NCI-H2171 (cell line): ENCODE measurements at places on chromosomes 11 and 22.

DNA sequence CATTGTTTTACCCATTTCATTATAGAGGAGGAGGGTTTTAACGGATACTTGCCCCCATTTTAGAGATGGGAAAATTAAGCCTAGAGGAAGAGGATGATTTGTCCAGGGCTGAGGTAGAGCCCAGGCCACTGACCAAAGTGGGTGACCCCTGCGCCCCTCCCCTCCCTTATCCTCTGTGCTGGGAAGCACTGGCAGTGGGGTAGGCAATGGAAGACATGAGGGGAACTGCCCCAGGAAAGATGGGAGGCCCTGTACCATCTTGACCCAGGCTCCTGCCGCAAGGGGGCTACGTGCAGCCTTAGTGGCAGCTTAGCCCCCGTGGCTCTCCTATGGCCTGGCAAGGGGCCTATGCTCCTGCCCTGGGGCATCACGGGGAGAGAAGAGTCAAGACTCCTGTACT lies 76.4 kb upstream of the MYOD1 start:
- no peak for DNase-seq

- DNase-seq, result no peak
Observed at GRCh38 chr22:46417769-46418168, 82.3 kb downstream of the TRMU start.

DNA sequence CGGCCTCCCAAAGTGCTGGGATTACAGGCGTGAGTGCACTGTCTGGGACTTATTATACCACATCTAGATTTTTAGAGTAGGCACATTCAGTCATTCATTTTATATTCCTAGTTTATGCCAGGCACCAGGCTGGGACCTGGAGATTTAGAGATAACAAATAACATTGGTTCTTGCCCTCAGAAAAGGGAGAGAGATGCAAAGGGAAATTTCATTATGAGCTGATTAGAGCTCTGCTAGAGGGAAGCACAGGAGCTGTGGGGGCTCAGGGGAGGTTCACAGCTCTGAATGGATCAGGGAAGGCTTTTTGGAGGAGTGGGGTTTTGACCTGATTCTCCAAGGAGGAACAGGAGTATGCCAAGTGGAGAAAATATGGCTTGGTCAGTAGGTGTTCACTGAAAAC lies 32.3 kb downstream of the MEI1 start:
- DNase-seq, result no peak

GRCh38 chr11:13053255-13053917 lies 44.3 kb downstream of the RASSF10 start:
- no peak for DNase-seq

GRCh38 chr11:123531325-123531724 lies 101.3 kb downstream of the GRAMD1B start:
- DNase-seq, result no peak

DNA sequence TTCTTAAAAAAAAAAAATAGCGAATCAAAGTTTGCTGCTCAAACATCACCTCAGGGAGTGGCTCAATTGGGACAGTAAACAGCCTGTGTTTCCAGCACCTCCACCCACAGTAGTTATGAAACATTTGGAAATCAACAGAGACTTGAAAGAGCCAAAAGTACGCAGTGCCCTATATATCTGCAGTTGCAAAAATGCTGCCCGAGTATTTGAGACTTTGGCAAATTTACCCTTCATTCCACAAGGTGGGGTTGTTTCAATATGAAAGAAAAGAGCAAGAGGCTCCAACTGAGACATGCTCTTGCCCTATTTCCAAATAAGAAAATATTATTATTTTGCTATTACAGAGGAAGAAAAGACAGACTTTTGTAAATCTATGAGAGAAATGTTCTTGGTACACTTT lies 851.1 kb upstream of the RAG2 start:
- DNase-seq, result peak; percentile 6

DNA sequence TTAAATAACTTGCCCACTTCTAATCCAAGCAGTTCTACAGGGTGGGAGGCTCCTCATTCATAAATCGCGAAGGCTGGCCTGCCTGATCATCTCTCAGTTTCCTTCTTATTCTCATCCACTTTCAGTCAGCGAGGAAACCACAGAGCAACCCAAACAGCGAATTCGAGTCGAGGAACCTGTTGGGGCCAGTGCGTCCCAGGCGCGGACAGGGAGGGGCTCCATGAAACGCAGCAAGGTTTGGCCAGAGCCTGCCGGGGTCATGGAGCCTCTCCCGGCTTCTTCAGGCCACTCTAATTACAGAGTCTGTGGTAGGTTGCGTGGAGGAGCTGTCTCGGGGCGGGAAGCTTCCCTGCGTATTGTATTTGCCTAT lies 741 bp upstream of the NAV2 start:
- DNase-seq, result no peak

- peak; percentile 62 for DNase-seq
Observed at GRCh38 chr11:59106363-59107336, at the start of gene FAM111B. TSS of gene FAM111B (plus strand) at chr11:59107237. CDS start at chr11:59109626, 2,389 bp downstream.

DNA sequence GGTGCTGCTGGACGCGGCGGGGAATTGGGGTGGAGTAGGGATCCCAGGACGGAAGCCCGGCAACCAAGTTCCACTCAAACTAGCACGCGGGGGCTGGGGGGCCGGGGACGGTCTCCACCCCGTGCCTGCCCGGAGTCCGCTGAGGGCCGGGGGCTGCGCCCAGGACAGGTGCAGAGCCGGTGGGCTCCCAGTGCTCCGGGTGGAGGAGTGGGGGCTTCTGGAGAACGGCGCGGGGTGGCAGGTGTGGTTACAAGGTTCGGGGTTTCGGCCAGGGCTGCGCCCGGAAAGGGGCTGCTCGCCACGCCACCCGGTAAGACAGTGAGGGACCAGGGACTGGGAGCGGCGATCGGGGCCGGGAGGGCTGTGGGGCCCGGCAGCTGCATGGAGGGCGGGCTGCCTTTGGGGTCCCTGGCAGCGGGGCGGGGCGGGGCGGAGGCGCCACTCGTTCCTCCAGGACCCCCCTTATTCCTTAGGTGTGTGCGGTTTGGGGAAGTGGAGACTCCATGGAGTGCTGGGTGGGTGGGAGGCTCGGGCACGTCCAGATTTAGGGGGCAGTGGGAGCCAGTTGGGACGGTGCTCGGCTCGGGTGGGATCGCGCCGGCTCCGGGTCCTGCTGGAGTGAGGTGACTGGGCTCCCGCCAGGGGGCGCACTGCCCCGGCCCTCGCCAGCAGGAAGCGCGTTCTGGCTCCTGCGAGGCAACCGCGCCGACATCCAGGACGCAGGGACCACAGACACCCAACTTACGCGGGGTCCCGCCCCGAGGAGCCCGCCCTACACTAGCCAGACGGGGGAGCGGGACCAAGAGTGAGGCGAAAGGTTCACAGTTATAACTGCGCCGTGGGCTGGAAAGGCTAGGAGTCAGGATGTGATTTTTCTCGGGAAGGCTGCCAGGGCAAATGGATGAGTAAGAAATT lies 868 bp downstream of the TSPAN18 start:
- DNase-seq, result peak; percentile 80

GRCh38 chr11:102666331-102666957 lies 39.1 kb downstream of the MMP27 start:
- DNase-seq, result no peak

DNA sequence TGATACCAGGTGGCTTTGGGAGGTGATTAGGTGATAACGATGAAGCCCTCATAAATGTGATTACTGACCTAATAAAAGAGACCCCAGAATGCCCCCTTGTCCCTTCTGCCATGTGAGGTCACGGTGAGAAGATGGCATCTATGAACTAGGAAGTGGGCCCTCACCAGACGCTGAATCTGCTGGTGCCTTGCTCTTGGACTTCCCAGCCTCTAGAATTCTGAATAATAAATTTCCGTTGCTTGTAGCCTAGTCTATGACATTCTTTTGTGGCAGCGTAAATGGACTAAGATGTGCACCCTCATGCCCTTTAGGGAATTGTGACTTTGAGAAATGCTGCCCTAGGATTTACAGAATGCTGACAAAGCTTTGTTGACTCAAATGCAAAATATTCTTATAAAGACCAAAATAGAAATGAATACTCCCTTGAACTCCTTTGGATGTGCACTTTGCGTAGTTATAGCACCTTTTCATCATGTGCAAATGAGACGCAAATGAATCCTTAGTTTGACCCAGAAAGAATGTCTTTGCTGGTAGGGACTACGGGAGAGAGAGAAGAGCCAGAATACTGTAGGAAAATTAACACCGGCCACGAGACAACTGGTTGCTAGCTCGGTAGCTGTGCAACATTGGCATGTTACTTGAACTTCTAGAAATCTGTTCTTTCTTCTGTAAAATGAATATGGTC lies 24.8 kb upstream of the EHF start:
- no peak for DNase-seq

DNA sequence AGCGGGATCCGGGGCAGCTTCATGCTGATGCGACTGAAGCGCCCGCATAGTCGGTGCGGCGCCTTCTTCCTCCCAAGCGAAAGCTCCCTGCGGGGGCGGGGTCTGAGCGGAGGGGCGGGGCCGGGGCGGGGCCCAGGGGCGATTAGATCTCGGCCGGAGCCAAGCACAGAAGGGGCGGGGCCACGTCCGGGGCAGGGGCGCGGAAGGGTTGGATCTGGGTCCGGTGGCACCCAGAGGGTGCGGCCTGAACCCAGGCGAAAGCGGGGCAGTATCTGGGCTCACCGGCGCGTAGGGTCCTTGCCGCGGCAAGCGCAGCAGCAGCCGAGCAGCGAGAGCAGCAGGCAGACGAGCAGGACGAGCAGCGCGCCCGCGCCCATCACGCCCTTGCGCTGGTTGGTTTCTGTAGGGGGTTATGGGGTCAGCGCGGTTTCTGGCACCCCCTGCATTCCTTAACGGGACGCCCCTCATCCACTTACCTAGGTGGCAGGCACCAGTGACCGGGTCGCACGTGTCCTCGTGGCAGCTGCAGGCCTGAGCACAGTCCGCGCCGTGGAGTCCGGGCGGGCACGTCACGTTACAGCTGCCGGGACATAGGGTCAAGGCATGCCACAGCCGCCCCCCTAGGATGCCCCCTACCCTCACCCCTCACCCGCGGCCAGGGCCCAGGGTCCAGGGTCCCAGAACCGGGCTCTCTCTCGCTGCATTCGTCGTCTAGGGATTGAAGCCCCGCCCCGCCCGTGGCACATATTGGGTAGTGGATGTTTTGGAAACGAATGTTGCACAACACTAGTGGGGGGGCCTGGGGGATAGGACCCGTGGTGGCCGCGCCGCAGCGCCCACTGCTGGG lies 8.1 kb downstream of the SCARF2 start:
- no peak for DNase-seq

GRCh38 chr22:50683086-50683993 lies 10.7 kb downstream of the SHANK3 start:
- no peak for DNase-seq

DNA sequence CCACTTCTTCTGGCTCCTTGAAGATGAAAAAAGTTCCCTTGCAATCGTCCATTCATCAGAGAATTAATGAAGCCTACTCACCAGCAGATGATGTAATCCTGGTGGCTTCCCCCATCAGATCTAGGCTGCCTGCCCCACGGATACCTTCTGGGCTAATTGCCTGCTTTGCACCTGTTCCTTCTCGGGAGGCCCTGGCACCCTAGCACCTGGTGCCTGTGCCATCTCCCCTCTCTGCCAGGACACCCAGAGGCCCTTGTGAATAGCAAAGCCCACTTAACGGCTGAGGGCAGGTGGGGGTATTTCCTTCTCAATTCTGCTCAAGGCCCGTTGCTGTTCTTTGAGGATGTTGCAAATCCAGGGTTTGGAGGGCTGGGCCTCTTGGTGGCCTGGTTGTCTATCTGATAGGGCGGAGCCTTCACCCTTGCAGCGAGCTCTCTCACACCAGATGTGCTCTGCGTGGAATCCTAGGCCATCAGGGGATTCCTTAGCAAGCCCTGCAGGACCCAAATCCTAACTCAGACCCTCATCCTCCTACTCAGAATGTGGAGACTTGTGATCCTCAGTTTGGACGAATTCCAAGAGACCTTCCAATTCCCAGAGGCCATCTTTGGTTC lies at the start of gene LMO2:
TSS of gene LMO2 (minus strand) at position 363 of the 614 bp plus-strand sequence. CDS start 22,360 bp downstream, outside the sequence.
- peak; percentile 79 for DNase-seq

GRCh38 chr11:58318532-58318931 lies 40.3 kb downstream of the OR5B17 start:
- no peak for DNase-seq

DNA sequence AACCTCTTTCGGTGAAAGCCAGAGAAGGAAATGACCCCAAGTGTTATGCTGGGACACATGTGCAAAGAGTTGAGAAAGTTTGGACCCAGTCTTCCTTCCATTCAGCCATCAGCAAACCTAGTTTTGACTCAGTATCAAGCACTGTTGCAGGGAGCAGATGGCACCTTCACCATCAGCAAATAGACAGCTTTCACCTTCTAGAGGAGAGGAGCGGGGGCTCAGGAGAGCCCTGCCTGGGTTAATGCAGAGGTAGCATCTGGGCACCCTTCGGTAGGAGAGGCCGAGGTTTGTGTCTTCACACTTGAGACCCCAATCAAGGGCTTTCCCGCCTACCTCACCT lies 16.2 kb upstream of the MFRP start:
- DNase-seq, result no peak

DNA sequence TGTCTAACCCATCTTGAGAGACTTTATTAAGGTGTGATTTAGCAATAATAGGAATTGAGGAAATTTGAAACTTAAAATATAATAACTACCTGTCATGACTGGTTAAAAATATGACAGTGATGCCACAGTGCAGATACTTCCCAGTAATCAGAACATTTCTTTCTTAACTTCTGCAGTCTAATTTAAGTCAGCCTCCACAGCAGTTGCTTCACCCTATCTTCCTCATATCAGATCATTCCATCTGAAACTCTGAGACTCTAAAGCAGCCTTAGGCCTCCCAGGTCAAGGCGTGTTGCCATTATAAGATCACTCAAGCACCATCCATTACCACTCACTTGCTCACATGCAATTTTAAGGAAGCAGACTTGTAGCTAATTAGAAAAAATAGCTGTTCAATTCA lies 302.2 kb downstream of the AASDHPPT start:
- DNase-seq, result no peak

DNA sequence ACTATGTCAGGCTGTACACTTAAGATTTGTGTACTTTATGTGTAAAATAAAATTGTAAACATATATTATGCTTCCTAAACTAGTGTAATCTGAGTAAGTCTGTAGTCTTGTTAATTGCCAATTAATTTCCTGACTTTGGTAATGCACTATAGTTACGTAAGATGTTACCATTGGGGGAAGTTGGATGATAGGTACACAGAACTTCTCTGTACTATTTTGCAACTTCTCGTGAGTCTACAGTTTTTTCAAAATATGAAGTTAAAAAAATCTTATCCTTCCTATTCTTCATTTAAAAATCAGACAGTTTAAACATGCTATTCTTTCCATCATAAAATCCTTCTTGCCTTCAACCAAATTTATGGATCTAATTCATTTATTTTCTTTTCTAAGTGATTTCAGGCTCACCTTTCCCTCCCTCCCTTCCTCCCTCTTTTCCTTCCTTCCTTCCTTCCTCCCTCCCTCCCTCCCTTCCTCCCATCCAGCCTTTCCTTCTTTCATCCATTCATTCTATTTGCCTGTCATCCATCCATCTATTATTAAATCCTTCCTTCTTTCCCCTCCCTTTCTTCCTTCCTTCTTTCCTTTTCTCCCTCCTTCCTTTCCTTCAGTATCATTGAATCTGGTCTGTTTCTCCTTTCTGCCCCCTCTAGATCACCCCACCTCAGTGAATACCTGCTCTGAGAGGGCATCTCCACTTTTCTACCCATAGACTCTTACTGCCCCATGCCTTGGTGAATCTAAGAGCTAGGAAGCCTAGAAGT lies 22.1 kb upstream of the ASCC2 start:
- DNase-seq, result no peak

- no peak for DNase-seq
Observed at GRCh38 chr11:12640355-12640754, 33.9 kb upstream of the TEAD1 start.

- no peak for DNase-seq
Observed at GRCh38 chr11:123060277-123061000, 1.5 kb downstream of the HSPA8 start.

GRCh38 chr11:120712881-120713280 lies 201.3 kb downstream of the GRIK4 start:
- DNase-seq, result no peak
